ENCODE measurements at places on chromosomes 7 and 10.

- no peak for DNase-seq
These were observed 4.4 kb downstream of the PTPRE start for GRCh38 chr10:127911218-127911866.

- DNase-seq, result no peak
These were observed 133.3 kb downstream of the STRA8 start for GRCh38 chr7:135366843-135367508.

GRCh38 chr10:121497513-121498470, 100.5 kb downstream of the FGFR2 start:
- DNase-seq, result no peak

DNA sequence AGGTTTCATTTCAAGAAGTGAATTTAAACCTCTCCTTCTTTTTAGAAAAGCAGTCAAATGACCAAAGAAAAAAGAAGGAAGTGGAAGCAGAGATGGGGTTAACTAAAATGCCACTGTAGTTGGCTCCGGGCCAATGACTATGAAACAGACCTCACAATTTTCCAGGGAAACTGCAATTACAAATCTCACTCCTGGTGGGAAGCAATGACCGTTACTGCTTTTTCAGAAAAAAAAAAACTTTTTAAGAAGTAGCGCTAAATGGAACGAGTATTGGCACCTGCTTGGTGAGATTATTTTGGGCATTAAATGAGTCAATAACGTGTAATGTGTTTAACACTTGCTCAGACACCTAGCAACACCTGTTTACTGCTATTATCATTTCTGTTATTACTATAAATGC, 1.2 kb downstream of the SFRP4 start:
- no peak for DNase-seq

- DNase-seq, result peak; percentile 10
These were observed 11.9 kb downstream of the RGR start for GRCh38 chr10:84256510-84257342.

DNA sequence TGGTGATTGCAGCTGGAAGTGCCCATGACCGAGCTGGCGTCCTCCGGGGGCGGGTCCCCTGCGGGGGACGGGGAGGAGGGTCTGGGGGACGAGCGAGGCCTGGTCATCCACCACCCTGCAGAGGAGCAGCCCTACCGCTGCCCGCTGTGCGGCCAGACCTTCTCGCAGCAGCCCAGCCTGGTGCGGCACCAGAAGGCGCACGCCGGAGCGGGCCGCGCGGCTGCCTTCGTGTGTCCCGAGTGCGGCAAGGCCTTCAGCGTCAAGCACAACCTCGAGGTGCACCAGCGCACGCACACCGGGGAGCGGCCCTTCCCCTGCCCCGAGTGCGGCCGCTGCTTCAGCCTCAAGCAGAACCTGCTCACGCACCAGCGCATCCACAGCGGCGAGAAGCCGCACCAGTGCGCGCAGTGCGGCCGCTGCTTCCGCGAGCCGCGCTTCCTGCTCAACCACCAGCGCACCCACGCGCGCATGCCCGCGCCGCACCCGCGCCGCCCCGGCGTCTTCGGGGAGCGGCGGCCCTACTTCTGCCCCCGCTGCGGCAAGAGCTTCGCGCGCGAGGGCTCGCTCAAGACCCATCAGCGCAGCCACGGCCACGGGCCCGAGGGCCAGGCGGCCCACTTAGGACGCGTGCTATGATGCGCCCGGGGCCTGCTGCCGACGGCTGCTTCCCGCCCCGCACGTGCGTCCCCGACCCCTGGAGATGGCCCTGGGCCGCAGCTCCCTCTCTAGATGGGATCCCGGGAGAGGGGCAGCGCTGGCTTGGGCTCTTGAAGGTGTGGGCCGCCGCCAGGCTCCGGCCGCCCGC, 28.7 kb downstream of the ZNF775 start:
- no peak for DNase-seq

DNA sequence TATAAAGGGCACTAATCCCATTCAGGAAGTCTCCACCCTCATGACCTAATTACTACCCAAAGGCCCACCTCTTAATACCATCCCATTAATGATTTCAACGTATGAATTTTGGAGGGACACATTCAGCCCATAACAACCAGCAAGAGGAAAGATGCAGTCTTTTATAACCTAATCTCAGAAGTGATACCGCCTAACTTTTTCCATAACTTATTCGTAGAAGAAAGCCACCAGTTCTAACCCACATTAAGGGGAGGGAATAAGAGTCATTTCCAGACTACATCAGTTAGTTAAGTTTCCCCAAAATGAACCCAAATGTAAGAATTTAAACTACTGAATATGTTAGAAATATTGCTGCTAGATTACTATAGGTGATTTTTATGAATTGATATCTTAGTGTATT, 32.1 kb upstream of the LHFPL3 start:
- no peak for DNase-seq

DNA sequence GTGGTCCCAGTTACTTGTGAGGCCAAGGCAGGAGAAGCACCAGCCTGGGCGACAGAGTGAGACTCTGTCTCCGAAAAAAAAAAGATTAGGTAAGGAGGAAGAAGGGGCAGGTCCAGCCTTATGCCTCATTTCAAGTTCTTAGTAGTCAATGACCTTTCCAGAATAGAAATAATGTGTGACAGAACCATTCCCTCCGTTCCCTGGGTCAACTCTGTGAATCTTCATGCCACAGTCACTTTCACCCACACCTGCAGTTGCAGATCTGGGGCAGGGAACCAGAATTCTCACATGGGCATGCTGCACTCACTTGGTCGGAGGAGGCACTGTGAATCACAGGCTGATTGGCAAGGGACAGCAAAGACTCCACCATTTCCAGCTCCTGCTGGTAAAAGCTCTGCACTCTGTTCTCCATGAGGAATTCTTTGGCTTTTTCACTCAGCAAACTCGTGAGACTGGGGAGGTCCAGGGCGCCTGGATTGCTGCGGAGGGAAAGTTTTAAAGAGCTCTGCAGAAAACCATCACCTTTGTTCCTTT, 20.7 kb downstream of the STN1 start:
- DNase-seq, result no peak

- no peak for DNase-seq
These were observed 220.5 kb upstream of the AOAH start for GRCh38 chr7:36944838-36945237.

GRCh38 chr7:102189756-102190155, 96.9 kb upstream of the SH2B2 start:
- no peak for DNase-seq

- no peak for DNase-seq
These were observed 107.2 kb downstream of the EPC1 start for GRCh38 chr10:32239769-32240168.

GRCh38 chr10:24929904-24930303, 22.5 kb downstream of the PRTFDC1 start:
- DNase-seq, result no peak

DNA sequence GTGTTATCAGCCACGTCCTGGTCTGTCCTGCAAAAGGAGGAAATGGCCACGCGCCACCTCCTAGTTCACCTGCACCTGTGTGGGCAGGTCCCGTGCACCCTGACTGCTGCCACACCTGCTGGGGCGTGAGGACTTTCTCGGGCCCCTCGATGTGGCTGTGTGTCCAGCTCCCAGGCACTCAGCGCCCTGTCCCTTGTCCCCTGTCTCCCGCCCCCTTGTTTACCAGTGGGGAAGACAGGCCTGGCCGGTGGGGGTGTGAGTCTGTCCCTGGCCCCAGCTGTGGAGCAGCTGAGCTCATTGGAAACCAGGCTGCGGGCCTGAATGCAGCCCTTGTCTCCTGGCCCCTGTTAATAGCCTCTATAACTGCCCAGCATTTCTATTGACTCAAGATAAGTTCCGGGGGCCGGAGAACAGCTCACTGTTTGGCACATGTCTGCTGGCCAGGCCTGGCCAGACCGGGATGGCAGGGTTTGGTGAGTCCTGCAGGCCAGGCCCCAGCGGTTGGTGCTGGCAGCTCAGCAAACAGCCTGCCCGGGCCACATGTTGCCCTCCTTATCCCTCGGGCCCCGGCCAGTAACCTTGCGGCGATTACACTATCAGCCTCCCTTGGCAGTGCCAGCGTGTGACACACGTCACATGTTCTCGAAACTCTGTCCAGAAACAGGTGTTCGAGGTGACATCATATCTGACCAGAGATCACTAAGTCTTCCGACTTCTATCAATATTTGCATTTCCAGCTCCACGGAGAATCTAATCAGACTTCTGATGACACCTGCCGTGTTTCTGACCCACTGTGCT, 52.1 kb downstream of the FOXL3 start:
- no peak for DNase-seq

- DNase-seq, result no peak
These were observed 184.4 kb downstream of the PON1 start for GRCh38 chr7:95139922-95140321.

GRCh38 chr10:91682912-91683311, 50.0 kb upstream of the PPP1R3C start:
- DNase-seq, result no peak

GRCh38 chr7:80981405-80981804, 62.6 kb upstream of the SEMA3C start:
- DNase-seq, result no peak

- DNase-seq, result no peak
These were observed 83.6 kb downstream of the FAM53B start for GRCh38 chr10:124660404-124661125.

GRCh38 chr7:143914938-143915652, 13.1 kb upstream of the TCAF1 start:
- DNase-seq, result no peak

DNA sequence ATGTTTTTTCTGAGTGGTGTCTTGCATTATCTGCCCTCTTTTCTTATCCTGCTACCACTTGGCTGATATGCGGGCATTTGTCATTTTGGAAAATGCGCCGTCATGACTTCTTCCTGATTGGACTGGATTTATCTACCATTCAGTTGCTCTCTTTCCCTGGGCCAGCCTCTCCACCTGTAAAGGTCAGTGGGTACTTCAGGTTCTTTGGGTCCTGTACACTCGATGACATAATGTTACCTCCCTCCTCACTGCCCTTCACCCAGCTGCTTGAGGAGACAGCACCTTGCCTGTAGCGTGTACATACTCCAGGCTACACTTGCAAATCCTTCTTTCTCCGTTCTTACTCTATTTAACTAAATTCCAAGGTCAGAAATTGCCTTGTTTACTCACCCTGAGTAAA, 83.7 kb downstream of the RBM33 start:
- DNase-seq, result no peak

- DNase-seq, result no peak
These were observed 83.0 kb upstream of the LRRTM3 start for GRCh38 chr10:66842867-66843266.

DNA sequence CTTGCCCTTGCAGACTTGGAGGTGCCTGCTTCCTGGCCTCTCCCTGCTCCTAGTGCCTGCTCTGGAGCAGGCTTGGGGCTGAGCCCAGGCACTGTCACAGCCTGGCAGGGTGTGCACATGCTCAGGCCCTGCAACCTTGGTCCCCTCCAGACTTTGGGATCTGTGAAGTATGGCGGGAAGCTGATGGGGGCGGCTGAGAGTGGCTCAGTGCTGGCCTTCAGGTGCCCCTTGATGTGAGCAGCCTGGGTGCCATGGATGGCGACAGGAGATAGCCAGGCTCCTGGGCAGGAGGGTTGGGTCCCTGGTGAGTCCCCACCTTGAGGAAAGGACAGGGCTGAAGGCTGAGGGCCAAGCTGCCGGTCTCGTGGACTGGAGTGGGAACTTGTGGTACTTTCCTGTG, 700.4 kb upstream of the KCND2 start:
- DNase-seq, result no peak

GRCh38 chr10:31709028-31709427, 219.6 kb downstream of the ARHGAP12 start:
- no peak for DNase-seq

- no peak for DNase-seq
These were observed 57.8 kb downstream of the LGI1 start for GRCh38 chr10:93815304-93816096.

GRCh38 chr7:2019711-2020511, 212.8 kb downstream of the MAD1L1 start:
- peak; percentile 23 for DNase-seq

- DNase-seq, result no peak
These were observed 20.6 kb upstream of the CHCHD3 start for GRCh38 chr7:133102276-133103060.

GRCh38 chr7:124013306-124013705, 19.6 kb downstream of the TMEM229A start:
- DNase-seq, result no peak

DNA sequence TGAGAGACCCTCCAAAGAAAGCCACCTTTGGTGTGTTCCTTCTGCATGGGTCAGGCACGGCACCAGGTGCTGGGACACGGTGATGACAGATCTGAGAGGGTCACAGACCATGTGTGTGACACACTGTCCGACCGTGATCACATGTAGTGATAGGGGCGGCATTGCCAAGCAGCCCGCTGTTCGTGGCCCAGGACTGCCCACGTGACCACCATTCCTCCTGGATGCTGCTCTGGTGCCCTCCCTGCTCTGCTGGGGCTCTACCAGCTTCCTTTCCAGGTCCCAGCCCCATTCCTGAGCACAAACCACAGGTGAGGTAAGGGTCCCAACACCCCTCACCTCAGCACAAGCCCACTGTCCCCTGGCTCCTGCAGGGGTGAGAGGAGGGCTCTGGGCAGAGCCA, 10.1 kb upstream of the SLC18A3 start:
- no peak for DNase-seq

DNA sequence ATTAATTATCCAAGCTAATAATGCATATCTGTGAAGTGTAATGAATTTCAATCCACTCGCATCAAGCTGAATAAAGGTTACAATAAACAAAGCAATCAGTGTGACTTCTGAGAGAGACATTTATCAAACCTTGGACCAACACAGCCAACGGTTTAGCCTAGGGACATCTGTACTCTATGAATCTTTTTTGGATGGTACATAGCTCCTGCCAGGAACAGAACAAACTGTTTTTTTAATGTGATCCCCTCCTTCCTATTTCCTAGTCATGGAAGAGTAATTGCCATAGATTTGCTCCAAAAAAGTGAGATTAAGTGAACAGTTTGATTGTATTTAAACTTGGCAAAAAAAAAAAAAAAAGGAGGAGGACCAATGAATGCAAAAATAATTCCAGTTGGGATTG, 11.2 kb upstream of the NRCAM start:
- DNase-seq, result no peak

- no peak for DNase-seq
These were observed 1.3 kb downstream of the CUL1 start for GRCh38 chr7:148699782-148700629.

DNA sequence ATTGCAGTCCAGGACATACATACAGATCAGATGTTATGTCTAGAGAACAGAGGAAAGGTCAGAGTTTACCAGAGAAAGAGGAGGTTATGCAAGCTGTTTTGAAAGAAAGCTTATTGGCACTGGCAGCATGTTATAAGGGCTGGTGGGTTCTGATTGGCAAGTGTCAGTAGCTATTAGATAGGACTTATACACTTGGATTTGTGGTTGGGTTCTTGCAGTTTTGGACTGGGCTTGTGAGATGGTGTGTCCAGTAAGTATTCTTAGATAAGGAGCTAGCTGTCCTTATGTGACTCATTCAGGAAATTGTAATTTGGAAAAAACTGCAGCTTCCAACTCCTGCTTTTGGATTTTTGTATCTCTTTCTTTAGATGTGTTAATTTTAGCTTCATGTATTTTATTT, 130.7 kb upstream of the NAMPT start:
- no peak for DNase-seq

DNA sequence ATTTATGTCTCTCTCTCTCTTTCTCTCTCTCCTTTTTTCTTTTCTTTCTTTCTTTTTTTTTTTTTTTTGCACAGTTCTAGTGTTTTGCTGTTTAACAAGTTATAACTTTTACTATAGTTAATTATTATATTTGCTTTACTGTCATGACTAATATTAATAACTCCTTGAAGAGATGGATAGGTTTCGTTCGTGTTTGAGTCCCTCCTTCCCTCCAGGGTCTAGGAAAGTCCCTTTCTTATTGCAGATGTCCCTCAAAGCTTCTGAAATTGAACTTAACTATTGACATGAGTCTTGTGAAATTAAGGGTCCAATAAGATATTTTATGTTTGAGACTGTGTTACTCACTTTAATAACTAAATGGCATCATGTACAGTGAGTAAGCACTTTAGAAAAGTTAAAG, 131.4 kb downstream of the PLXDC2 start:
- DNase-seq, result no peak

All from stimulated activated naive CD4-positive, alpha-beta T cell (primary cell).